ENCODE measurements at places on chromosomes 4 and X. TPM values are rescaled to one million over a fixed set of nuclear protein-coding genes. Genes with fewer than 3 reads are reported as not detected.

GRCh38 chr4:151649479-151649878, 111.3 kb downstream of the GATB start:
- DNase-seq, result no peak

DNA sequence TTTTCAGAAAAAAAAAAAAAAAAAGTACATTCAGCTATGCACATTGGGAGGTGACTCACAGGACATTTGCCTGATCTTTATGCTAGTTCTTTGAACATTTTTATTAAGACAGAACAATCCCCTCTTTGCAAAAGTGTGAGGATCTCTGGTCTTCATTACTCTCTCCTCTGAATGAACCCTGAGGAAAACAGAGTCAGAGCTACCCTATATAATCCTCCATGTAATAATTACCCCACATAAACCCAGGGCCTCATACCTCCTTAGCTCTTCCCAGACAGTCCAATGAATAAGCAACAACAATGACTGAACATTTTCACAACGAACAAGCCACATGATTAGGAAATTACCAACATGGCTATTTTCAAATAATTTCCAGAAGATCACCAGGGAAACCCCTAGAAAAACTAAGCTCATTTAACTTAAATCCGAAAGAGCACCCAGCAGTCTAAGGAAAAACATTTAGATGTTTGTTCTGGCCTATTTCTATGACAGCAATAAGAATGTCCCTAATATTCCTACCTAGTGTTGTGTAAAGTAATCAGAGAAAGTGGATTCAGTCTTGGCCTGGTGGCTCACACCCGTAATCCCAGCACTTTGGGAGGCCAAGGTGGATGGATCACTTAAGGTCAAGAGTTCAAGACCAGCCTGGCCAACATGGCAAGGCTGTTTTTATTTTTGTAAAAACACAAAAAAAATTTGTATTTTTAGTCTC, 37.8 kb downstream of the TBC1D9 start:
- peak; percentile 59 for DNase-seq

The DCAF4L1 gene
- total RNA-seq, result 0.18 TPM

The PAGE4 gene
- total RNA-seq, result not detected

DNA sequence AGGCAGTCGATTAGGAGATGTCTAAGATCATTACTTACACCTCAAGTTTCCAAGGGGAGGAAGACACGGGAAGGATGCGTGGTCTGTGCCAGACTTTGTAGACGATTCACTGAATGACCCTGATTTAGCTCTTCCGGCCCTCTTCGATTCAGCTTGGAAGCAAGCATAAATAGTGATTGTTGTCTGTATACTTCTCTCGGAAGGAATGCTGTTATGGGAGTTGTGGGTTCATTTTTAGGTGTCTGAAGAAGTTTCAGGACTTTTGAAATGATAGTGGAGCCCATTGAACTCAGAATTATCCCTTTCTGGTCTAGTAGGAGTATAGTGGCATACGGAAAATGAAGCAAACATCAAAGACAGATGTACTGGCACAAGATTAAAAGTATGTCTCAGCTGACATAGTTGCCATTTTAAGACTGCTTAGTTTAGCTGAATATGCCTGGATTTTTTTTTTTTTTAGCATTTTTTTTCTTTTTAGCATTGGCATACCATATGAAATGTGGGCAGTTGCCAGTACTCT, 1.0 kb upstream of the ANKRD17 start:
- no peak for DNase-seq

The HDAC6 gene
- 14.7 TPM for total RNA-seq

- DNase-seq, result peak; percentile 13
Measured at GRCh38 chr4:57442831-57443291, 332.7 kb upstream of the IGFBP7 start.
